ENCODE measurements at places on chromosomes 6 and 20.

- peak; percentile 66 for DNase-seq
These were observed 42.8 kb downstream of the SOBP start for GRCh38 chr6:107532706-107533105.

DNA sequence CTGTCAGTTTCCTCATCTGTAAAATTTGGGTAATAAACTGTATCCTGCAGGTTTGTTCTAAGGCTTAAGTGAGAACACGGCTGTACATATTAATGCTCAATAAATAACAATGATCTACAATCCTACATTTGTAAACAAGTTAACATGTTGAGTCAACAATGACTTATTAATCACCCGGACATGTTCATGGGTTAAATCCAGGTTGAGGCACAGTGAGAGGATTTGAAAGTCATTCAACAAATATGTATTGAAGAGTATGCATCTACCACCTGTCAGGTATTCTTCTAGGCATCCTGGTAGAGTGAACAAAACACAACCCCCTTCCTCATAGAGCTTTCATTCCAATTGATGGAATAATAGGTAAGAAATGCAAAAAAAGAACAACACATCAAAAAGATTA lies 554.7 kb upstream of the SLC35B3 start:
- DNase-seq, result no peak

DNA sequence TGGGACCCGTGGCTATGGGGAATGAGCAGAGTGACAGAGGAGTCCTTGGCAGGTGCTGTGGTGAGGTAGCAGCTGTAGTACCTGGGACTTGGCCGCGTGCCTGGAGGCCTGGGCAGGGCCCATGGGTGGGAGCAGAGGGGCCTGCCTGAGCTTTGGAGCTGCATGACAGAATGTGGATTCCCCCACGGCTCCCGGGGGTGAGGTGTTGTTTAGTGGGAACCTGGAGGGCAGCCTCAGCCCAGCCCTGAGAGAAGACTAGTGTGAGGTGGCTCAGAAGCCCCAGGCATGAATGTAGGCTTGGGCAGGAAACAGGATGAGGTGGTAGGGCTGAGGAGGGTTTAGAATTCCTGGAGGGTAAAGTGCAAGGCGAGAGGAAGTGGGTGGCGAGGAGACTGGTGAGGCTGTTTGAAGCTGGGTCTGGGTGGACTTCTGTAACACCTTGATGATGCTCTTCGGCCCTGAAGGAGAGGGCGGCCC lies 86.5 kb upstream of the SCP2D1 start:
- no peak for DNase-seq

DNA sequence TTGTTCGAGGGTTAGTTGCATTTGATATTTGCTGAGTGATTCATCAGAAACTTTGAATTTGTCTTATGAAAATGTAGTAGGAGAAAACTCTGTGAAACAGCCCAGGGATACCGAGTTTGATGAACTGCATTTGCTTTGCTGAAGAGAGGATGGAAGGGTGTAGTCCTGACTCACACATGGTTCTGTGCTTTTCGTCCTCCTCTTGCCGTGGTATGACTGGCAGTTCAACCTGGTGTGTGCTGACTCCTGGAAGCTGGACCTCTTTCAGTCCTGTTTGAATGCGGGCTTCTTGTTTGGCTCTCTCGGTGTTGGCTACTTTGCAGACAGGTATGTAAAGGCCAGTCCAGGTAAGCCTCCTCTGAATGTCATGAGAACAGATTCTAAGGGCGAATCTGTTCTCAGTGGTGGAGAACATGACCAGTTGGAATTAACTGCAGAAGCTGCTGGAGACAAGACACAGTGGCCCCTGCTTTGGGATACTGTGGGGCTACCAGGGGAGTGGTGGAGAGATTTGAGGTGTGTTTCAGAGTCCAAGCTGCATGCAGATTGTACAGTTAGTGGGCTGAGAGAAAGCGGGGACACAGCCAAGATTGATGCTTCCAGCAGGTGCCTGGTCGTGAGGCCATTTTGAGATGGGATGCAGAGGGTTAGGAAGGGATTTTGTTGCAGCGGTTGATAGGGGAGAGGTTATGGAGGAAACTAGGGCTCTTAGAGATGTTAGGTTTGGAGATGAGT lies 8.4 kb downstream of the SLC22A1 start:
- no peak for DNase-seq

DNA sequence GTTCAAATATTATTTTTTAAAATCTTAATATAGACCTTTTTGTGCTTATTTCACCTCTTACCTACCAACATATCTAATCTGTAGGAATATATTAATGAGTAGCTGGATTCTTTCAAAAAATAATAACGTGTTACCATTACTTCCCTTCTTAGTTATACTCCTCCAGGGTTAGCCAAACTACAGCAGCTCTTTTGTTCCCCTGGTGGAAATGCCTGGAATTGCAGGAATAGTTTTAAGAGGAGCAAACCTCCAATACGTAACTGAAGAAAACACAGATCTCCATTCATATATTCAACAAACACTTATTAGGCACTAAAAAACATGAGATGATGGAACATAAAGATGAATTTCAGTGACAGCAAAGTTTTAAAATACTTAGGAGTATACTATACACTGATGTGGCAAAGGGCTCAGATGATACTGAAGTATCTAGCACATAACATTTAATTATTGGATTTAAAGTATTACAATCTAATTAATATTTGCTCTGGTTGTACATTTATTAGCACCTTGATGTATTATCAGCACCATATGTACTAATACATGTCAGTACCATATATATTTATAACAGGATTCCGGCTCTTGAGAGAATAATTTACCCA lies 78.3 kb downstream of the TBX18 start:
- DNase-seq, result no peak

- DNase-seq, result no peak
These were observed 6.0 kb upstream of the RNF182 start for GRCh38 chr6:13918686-13919250.

DNA sequence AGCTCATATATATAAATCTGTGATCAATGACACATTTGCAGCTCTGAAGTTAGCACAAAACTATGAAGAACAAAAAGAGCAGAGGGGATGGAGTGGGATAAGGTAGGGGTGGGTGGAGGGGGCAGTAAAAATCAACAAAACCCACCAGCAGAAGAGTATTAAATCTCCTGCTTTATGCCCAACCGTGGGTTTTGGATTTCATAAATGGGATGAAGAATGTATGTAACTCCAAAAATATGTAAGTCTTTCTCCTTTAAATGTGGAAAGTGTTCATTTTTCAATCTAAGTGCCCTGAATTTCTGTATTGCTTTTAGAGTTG lies 480.3 kb upstream of the MARCKS start:
- DNase-seq, result no peak

- DNase-seq, result no peak
These were observed 96.0 kb upstream of the SNX9 start for GRCh38 chr6:157726892-157727628.

Measured in right forelimb (tissue), 1 donor.